ENCODE measurements at places on chromosomes 7 and 10. TPM values are rescaled to one million over a fixed set of nuclear protein-coding genes. Genes with fewer than 3 reads are reported as not detected.

Gene ADAMTS14
- 0.24 TPM for total RNA-seq

Gene TUBAL3
- total RNA-seq = not detected

- DNase-seq = no peak
- H3K27me3 ChIP-seq = no peaks in the 10 kb centered on the region
- H3K36me3 ChIP-seq = no peaks in the 10 kb centered on the region
- peaks cover 32% of the 10 kb centered on the region for H3K4me1 ChIP-seq
Measured at GRCh38 chr7:36984710-36985312, 260.5 kb upstream of the AOAH start.

GRCh38 chr7:17233603-17234002 is 64.8 kb upstream of the AHR start:
- peak overlapping the region; percentile 83 for H3K27ac ChIP-seq
- peaks cover 9% of the 10 kb centered on the region for H3K36me3 ChIP-seq
- H3K4me1 ChIP-seq = peaks cover 57% of the 10 kb centered on the region
- no peak for DNase-seq
- peaks cover 5% of the 10 kb centered on the region for H3K27me3 ChIP-seq
- H3K4me3 ChIP-seq = peak overlapping the region; percentile 83

GRCh38 chr10:127966875-127967274 is 60.0 kb downstream of the PTPRE start:
- H3K27ac ChIP-seq = no peak overlapping the region
- peaks cover 9% of the 10 kb centered on the region for H3K27me3 ChIP-seq
- DNase-seq = no peak
- H3K4me1 ChIP-seq = no peaks in the 10 kb centered on the region

DNA sequence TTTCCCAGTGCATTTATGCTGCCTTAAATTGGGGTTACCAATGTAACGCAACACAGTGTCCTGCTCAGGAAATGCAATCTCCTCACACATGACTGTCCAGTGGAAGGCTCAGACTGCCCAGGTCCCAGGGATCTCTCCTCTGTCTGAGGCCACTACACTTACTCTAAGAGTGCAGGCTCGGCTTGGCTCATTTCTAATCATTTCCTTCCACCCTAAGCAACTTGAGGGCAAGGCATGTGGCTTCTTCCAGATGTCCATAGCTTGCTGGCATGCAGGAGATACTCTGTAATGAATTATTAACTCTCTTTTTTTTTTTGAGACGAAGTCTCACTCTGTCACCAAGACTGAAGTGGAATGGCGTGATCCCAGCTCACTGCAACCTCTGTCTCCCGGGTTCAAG is 23.7 kb downstream of the PLAC9 start:
- no peak for DNase-seq
- H3K27ac ChIP-seq = peak overlapping the region; percentile 71
- peaks cover 27% of the 10 kb centered on the region for H3K4me1 ChIP-seq
- H3K27me3 ChIP-seq = no peaks in the 10 kb centered on the region

DNA sequence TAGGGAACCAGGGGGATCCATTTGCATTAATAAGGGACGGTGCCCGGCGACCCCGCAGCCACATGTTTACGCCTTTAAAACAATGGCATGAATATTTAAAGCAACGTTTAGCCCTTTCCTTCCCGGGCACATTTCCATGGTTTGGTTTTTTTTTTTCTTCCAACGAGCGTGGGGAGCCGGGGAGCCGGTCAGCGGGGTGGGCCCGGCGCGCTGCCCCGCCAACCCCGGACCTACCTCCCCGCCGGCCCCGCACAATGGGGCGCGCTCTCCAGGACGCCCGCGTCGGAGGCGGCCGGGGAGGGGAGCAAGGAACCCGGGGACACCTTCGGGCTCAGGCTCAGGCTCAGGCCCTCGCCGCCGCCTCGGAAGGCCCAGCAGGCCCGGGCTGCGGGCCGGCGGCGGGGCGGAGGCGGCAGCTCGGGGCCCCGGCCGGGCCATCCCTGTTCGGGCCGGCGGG is 1.0 kb downstream of the SEPHS1 start:
- peak; percentile 25 for DNase-seq
- peaks cover 63% of the 10 kb centered on the region for H3K4me1 ChIP-seq
- H3K27ac ChIP-seq = peak overlapping the region; percentile 92

- H3K4me3 ChIP-seq = no peak overlapping the region
- no peaks in the 10 kb centered on the region for H3K36me3 ChIP-seq
- no peak for DNase-seq
- H3K4me1 ChIP-seq = no peaks in the 10 kb centered on the region
- H3K27ac ChIP-seq = no peak overlapping the region
- no peaks in the 10 kb centered on the region for H3K27me3 ChIP-seq
Measured at GRCh38 chr10:13227031-13227430, 7.1 kb downstream of the UCMA start.

DNA sequence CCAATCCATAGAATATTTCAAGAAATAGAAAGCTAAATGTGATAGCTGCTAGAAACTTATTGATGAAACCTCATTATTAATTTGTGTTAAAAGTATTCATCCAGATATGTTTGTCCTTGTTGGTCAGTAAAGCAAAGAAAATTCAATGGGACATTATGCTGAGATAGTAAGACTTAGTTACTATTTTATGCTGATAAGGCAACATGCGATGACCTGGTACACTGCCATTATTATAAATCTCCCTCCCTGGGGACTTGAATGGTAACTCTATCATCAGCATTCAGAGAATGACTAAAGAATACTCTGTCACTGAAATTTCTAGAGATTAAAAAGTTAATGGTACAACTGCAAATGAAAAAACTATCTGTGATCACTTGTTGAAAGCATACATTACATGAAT is 54.9 kb downstream of the ARHGAP12 start:
- H3K27me3 ChIP-seq = no peaks in the 10 kb centered on the region
- H3K27ac ChIP-seq = no peak overlapping the region
- DNase-seq = no peak
- peaks cover 23% of the 10 kb centered on the region for H3K4me1 ChIP-seq
- H3K36me3 ChIP-seq = no peaks in the 10 kb centered on the region

GRCh38 chr7:28701731-28702130 is 256.4 kb downstream of the TRIL start:
- no peak for DNase-seq
- no peaks in the 10 kb centered on the region for H3K27me3 ChIP-seq
- no peak overlapping the region for H3K4me3 ChIP-seq
- H3K36me3 ChIP-seq = no peaks in the 10 kb centered on the region

Gene C7orf57
- total RNA-seq = 0.12 TPM

GRCh38 chr10:104557966-104558365 is 83.1 kb upstream of the SORCS3 start:
- H3K36me3 ChIP-seq = no peaks in the 10 kb centered on the region
- H3K4me3 ChIP-seq = no peak overlapping the region
- H3K27me3 ChIP-seq = peaks cover 26% of the 10 kb centered on the region

Gene ELN
- not detected for total RNA-seq

DNA sequence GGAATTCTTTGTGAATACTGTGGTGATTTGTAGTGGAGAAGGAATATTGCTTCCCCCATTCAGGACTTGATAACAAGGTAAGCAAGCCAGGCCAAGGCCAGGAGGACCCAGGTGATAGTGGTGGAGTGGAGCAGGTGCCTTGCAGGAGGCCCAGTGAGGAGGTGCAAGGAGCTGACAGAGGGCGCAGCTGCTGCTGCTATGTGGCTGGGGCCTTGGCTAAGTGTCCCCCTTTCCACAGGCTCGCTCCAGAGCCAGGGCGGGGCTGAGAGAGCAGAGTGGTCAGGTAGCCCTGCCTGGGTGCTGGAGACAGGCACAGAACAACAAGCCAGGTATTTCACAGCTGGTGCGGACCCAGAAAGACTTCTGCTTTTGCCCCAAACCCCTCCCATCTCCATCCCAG is 162.9 kb downstream of the EGFR start:
- H3K27me3 ChIP-seq = peaks cover 13% of the 10 kb centered on the region
- no peak overlapping the region for H3K27ac ChIP-seq
- H3K4me3 ChIP-seq = no peak overlapping the region
- DNase-seq = no peak

Gene ADAM8
- total RNA-seq = 156 TPM

Gene CLEC5A
- total RNA-seq = not detected

DNA sequence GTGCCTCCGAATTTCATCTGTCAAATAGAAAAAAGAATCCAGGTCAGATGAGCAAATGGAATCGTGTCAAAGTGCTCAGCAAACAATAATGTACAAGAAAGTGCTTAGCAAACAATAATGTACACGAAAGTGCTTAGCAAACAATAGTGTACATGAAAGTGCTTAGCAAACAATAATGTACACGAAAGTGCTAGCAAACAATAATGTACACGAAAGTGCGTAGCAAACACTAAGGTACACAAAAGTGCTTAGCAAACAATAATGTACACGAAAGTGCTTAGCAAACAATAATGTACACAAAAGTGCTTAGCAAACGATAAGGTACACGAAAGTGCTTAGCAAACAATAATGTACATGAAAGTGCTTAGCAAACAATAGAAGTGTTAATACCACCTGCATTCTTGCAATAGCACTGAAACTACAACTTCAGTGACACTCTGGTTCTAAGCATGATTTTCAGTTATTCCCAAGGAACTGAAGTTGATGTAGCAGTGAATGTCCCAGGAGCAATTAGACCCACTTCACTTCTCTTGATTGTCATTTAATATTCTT is 33.4 kb upstream of the MYL10 start:
- peaks cover 4% of the 10 kb centered on the region for H3K36me3 ChIP-seq
- no peak overlapping the region for H3K27ac ChIP-seq
- no peak overlapping the region for H3K4me3 ChIP-seq
- no peaks in the 10 kb centered on the region for H3K4me1 ChIP-seq

Gene PNLIPRP3
- total RNA-seq = not detected

- no peak overlapping the region for H3K4me3 ChIP-seq
- H3K4me1 ChIP-seq = peaks cover 6% of the 10 kb centered on the region
- H3K27ac ChIP-seq = no peak overlapping the region
- peaks cover 31% of the 10 kb centered on the region for H3K27me3 ChIP-seq
Measured at GRCh38 chr7:155097338-155097737, 27.2 kb downstream of the HTR5A start.

Gene COL17A1
- total RNA-seq = not detected

- no peaks in the 10 kb centered on the region for H3K27me3 ChIP-seq
- H3K36me3 ChIP-seq = no peaks in the 10 kb centered on the region
- no peak for DNase-seq
- no peak overlapping the region for H3K4me3 ChIP-seq
- no peak overlapping the region for H3K27ac ChIP-seq
Measured at GRCh38 chr7:15625466-15625865, 61.0 kb downstream of the MEOX2 start.
